Suprapubic skin (tissue), 4 donors: ENCODE measurements at places on chromosomes 6 and 20.

- DNase-seq = no peak
Measured at GRCh38 chr6:54860132-54860531, 13.6 kb downstream of the FAM83B start.

DNA sequence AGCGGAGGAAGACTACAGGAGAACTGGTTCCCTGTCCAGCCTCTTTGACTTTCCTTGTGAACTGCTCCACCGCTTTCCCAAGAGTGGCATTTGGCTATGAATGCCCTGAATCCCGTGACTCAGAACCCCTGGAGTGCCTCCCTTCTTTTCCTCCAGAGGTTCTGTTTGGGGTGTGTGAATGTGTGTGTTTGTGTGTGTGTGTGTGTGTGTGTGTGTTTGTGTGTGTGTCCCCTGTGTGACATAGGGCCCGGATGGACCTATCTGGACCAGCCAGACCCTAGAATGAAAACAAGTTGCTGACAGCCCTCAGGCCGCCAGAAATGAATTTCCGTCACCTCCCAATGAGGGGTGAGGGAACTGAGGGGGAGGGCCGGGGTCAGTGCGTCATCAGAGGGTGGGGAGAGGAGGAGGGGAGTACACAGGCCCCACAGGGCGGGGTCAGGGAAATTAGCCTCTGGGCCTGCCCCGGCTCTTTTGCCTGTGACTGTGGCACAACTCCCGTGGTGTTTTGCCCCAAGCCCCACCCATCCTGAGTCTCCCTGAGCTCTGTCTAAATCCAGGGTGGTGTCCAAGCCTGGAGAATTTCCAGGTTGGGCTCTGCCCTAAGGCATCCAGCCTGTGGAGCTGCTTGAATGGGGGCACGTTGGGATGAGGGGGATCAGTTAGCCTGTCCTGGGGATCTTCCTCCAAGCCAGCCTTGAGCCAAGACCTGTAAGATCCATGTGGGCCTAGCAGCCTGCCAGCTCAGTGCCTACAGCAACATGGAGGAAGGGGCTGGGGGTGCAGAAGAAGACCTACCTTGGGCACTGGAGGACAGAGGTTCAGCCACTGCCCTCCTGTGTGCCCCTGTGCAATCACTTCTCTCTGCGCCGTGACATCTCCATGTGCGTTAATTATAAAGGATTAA is 15.2 kb upstream of the MRPS18A start:
- DNase-seq = peak; percentile 97

DNA sequence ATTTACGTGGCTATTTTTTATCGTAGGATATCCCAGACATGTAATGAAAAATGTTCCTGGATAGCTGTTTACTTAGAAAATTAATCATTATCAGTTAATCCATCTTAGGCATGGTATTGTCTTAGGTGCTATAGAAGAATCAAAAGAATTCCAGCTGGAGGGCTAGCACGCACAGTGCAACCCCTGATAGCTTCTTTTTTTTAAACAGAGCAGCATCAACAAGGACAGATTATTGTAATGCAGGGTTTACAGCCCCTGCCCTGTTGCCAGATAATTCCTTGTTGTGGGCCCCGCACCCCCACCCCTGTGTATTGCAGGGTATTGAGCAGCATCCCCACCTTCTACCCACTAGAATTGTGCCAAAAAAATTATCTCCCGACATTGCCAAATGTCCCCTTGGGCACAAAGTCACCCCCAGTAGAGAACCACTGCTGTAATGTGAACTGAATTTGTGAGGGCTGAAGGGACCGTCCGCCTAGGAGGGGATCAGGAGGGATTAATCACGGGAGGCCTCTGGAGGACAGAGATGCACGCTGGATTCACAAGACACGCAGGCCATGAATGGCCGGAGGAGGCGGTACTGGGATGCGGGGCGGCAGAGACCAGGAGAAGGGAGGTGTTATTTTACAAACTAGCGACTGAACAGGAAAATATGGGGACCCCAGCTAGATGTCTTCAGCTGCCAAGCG is 174.6 kb downstream of the ZDHHC14 start:
- no peak for DNase-seq

DNA sequence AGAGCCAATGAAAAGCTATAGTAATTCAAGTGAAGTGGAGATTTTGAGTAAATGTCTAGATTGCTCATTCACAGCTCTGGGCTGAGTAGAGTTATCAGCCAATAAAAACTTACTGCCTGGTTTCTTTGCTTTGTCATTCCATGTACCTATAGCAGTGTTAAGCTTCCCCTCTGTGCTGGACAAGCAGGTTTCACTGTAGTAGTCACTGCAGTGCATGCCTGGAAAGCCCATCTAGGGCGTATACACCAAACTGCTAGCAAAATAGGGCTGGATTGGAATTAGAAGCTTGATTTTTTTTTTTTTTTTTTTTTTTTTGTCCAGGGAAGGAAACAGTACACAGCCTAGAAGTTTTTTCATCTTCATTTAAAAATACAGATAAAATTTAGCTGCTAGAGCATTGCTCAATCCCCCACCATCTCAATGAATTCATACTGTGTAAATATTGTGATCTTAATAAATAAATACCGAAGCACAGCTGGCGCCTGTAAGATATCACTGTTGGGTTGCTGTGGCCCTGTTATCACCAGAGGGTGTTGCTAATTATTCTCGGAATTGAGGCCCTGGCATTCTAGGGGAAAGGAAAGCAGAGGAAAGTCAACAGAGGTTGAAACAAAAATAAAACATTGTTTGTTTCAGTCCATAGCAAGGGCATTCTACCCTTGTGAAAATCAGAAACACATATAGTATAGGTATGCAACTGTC is 968.5 kb upstream of the GJE1 start:
- DNase-seq = no peak

- no peak for DNase-seq
Measured at GRCh38 chr6:18329776-18330175, 57.4 kb upstream of the RNF144B start.

GRCh38 chr6:161890832-161891297 is 617.0 kb upstream of the AGPAT4 start:
- no peak for DNase-seq

GRCh38 chr6:132812255-132812732 is 2.1 kb upstream of the RPS12 start:
- DNase-seq = no peak

GRCh38 chr6:166437661-166438060 is 54.9 kb upstream of the MPC1 start:
- DNase-seq = no peak

DNA sequence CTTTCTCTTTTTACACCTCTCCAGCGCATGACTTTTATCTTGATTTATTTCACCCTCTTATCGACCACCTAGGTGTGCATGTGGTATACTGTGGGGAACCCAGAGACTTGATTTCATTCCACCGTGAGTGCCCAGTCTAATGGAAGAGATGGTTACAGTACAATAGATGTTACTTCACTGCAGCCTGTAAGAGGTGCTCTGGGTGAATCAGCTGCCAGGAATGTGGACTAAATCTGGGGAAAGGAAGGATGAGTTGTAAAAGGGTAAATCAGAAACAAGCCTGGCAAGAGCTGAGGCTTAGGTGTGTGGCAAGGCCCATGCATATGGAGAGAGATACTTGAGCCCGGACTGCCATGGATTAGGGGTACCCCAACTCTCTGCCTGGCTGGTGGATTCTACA is 7.4 kb downstream of the STK35 start:
- DNase-seq = no peak

GRCh38 chr6:5497896-5498578 is 236.7 kb downstream of the FARS2 start:
- no peak for DNase-seq

DNA sequence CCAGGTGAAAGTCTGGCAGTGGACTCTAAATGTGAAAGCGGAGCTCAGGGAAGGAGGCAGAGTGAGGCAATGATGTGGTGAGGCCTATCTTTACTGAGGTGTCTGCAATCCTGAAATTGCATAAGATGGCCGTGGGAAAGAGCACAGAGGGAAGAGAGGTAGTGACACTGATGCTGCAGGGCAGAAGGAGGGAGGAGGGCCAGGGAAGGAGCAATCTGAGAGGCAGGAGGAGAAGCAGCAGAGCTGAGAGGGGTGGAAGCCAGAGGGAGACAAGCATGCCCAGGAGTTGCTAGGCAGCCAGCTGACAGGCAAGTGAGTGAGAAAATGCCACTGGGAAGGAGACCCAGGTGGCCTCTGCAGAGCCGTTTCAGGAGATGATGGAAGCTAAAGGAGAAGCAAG is 97.4 kb upstream of the CNR1 start:
- no peak for DNase-seq
